ENCODE measurements at places on chromosomes 2 and 18.

GRCh38 chr2:181123798-181124231 lies 143.4 kb downstream of the UBE2E3 start:
- peak; percentile 43 for DNase-seq

- peak; percentile 61 for DNase-seq
These were observed 492.5 kb downstream of the SOX11 start for GRCh38 chr2:6184532-6185292.

- no peak for DNase-seq
These were observed 30.5 kb upstream of the DNAJC10 start for GRCh38 chr2:182685559-182685958.

DNA sequence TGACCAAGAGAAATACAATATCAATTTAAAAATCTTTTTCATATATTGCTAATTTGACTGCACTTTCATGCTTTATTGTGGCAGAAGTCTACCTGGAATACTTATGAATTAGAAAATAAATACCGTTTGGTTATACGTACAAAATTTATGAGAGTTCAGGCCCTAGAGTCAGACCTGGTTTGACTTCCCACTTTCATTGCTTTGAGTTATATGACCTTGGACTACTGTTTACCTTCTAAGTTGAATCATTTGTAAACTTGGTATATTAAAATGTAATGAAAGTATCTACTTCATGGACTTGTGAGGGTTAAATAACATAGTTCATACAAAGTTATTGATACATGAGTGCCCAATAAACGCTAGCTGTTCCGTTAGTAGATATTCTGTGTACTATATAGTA lies 12.0 kb downstream of the VAPA start:
- no peak for DNase-seq

DNA sequence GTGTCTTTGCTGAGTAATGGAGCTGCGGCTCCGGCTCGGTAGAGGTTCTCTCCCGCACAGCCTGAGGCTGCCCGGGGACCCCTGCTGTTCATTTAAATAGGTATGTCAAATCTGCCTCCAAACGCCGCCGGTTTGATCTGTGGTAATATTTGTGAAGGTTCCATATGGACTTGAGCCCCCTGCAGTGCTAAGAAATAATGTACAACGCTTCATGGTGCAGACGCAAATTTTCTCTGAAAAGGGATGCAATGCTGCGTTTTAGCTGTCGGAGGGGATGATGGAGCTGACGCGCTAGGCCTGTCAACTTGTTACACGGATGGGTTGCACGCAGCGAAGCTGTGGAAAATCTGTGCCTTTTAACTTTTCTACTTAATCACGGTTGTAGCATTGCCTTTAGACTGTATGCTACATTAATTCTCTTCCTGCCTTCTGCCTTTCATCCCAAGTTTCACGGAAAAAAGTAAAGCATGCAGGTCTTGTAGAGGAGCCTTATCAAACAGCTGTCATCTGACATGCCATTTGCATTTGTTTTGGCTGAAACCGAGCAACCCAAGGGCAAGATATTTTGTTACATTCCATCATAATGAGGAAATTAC lies 43.2 kb downstream of the MRPS9 start:
- no peak for DNase-seq

GRCh38 chr18:76401498-76401897 lies 93.5 kb downstream of the ZNF516 start:
- DNase-seq = no peak

DNA sequence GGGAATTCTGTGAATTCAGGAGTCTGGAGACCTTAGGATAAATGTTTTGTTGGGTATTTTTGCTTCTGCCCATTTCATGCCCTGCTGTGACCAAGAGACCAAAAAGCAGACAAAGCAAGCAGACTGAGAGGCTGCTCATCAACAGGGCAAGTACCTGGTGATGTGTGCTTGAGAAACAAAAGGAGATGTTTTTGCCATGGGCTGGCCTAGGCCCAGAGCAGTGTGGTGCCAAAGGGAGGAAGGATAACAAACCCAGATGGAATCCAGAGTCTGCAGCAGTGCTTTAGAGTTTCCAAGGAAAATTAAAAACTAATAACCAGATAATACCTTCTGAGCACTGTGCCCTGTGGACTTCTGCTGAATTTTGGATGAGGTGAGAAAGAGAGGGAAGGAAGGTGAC lies 538.4 kb downstream of the STK39 start:
- DNase-seq = no peak

GRCh38 chr2:151315381-151315903 lies 26.0 kb upstream of the NMI start:
- peak; percentile 52 for DNase-seq

- DNase-seq = no peak
These were observed 331.8 kb upstream of the RBMS1 start for GRCh38 chr2:160825433-160825832.

DNA sequence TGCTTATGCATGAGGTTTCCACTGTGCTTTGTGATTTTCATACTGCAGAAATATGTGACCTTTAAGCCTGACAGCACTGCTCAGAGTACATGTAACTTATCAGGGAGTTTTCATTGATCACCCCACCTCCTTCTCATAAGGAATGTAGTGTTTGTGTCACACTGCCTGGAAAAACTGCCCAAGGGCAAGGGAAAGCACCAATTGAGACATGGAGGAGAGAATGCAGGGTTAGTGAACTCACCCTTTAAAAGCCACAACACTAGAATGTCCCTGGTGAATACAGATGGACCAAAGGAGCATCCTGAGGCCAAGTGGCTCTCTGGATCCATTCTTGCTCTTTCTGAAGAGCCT lies 147.2 kb upstream of the SPATS2L start:
- DNase-seq = no peak

- no peak for DNase-seq
These were observed 44.3 kb downstream of the C1QL2 start for GRCh38 chr2:119114266-119114665.

DNA sequence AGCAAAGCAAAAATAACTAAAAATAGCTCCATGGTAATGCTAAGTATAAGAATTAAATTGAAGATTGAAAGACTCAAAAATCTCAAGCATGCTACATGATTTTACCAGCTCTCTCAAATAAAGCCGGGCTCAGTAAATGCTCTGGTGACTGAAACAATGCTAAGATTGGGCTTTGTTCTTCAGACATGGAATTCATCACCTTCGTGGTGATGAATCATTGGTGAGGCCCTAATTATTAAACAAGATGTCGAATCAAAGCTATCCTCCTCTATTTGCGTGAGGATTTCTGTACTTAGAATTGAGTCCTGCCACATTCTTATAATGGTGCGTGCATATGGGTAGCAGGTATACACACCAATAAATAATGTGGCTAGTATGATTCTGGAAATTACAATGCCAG lies 58.8 kb upstream of the LRRTM1 start:
- DNase-seq = no peak

- no peak for DNase-seq
These were observed 175.7 kb downstream of the ETAA1 start for GRCh38 chr2:67572721-67573435.

GRCh38 chr2:42513252-42513918 lies 19.6 kb upstream of the KCNG3 start:
- DNase-seq = peak; percentile 38

DNA sequence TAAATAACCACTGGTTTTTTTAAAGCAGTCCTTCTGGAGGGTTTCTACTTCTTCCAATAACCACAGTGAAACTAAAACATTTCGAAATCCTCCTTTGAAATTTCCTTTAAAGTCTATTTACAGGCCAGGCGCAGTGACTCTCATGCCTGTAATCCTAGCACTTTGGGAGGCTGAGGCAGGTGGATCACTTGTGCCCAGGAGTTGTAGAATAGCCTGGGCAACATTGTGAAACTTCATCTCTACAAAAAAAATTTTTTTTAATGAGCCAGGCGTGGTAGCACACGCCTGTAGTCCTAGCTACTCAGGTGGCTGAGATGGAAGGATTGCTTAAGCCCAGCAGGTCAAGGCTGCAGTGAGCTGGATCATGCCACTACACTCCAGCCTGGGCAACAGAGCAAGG lies 15.2 kb downstream of the KIDINS220 start:
- DNase-seq = no peak

DNA sequence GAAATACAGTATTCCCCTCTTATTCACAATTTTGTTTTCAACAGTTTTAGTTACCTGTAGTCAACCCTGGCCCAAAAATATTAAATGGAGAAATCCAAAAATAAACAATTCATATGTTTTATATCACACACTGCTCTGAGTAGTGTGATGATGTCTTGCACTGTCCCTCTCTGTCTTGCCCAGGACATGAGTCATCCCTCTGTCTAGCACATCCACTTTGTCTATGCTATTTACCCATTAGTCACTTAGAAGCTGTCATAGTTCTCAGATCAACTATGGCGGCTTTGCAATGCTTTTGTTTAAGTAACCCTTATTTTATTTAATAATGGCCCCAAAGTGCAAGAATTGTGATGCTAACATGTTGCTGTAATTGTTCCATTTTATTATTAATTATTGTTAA lies 380.6 kb upstream of the REG3G start:
- no peak for DNase-seq

DNA sequence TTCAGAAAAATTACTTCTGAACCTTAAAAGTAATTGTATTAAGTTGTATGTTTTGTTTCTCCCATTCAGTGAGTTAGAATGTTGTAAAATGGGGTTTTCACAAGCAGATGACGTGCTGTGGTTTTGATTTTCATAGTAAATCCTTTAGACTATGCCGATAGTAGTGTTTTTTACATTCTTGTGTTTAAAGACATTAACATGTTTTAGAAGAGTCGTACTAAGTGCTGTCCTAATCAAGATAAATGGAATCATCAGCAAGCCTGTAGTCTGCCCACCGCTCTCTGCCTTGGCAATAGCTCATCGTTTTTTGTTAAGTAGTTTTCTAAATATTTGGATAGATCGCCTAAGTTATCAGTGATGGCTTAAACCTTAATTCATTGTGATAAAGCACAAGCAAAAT lies 21.5 kb downstream of the PKP4 start:
- DNase-seq = no peak

DNA sequence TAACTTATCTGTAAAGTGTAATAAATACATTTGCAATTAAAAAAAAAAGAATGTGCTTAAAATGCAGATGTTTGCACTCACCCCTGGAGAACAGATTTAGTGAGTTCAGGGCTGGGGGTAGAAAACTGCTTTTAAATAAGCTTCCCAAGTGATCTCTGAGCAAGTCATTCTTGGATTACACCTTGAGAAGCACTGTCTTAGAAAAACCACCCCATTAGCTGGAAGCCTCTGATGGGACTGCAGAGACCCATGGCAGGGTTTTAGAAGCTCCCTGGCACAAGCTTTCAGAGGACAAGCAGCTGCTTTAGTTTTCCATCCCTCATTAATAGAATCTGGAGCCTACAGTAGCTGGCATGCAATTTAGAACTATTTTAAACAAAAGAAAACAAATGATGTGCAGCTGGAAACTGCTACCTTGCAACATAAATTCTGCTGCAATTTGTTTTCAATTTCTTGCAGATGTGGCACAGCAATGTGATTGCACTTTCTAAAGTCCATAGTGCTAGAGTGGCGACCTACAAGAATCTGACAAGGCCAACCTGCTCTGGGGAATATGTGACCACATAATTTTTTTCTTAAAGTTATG lies 141.5 kb downstream of the CDC42EP3 start:
- no peak for DNase-seq

DNA sequence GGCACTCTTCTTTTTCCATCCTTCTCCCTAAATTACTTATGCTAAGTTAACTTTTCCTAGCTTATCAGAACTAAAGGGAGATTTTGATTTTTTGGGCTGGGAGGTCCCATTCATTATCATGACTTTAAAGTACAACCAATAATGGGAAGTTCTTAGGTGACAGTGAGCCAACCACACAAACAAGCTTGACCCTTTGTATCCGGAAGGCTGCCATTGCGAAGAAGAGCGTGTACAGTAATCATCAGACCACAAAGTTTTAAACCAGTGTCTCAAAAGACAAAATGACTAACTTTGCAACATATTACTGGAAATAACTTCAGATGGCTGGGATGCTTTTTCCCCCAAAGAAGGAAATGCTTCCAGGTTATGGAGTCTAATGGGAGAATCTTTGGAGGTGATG lies 298.1 kb downstream of the TGIF1 start:
- peak; percentile 8 for DNase-seq

DNA sequence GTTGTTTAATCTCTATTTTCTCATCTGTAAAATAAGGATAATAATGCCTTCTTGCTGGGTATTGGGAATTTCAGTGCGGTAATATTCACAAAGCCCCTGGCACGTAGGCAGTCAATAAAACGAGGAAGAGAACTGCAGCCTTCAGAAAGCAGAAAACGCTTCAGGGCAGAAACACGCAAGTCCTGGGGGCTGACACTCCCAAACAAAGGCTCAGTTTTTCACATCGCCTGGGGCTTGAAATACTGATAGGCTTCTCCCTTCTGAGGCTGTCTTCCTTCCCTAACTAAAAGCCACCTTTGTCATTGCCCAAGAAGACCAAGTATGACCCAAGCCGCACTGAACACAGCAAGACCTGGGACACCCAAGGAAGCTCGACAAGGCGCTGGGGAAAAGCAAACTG lies 32.4 kb downstream of the TMEM177 start:
- no peak for DNase-seq

DNA sequence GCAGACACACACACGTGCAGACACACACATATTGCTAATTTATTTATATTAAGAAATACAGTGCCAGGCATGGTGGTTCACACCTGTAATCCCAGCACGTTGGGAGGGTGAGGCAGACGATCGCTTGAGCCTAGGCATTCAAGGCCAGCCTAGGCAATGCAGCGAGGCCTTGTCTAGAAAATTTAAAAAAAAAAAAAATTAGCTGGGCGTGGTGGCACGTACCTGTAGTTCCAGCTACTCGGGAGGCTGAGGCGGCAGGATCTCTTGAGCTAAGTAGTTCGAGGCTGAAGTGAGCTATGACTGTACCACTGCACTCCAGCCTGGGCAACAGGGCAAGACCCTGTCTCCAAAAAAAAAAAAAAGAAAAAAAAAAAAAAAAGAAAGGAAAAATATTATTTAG lies 28.8 kb downstream of the ANXA4 start:
- no peak for DNase-seq

DNA sequence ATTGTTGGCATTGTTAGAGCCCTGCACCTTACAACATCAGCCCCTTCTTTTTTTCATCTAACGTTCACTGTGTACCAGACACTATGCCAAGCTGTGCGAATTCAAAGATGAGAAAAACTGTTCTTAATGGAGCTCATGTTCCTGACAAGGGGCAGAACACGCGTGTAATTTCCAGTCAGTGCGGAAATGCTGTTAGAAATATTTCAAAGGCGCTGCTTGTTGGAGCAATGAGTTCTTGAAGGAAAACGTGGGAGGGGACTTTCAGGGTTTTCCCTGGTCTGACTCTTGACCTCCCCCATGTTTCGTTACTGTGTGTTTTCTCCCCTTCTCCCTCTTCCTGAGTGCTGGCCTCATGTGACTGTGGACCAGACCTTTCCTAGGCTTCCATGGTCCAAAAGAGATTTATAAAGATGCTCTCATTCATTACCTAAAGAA lies 1.5 kb downstream of the MTHFD2 start:
- DNase-seq = no peak

- no peak for DNase-seq
These were observed 66.2 kb downstream of the MAIP1 start for GRCh38 chr2:200021449-200022114.

- DNase-seq = peak; percentile 38
These were observed 208.0 kb downstream of the TPGS2 start for GRCh38 chr18:36620788-36621187.

- DNase-seq = no peak
These were observed 20.2 kb downstream of the LGALSL start for GRCh38 chr2:64474121-64474571.
